K562 (cell line): ENCODE measurements at places on chromosomes 1 and 21. TPM values are rescaled to one million over a fixed set of nuclear protein-coding genes. Genes with fewer than 3 reads are reported as not detected.
A peak's percentile ranks its signal among the peaks of the same experiment; 100 is the strongest.

Gene CELA3B
- 3.1 and 3.8 TPM in 2 replicates for total RNA-seq

Gene HSPA6
- total RNA-seq = 3.0 and 3.9 TPM in 2 replicates

Gene FAM3B
- not detected in 2 replicates for total RNA-seq

Gene LRRC53
- not detected in 2 replicates for total RNA-seq

- no peaks in the 10 kb centered on the region for H3K27me3 ChIP-seq
- H3K27ac ChIP-seq = no peak overlapping the region
- H3K36me3 ChIP-seq = no peaks in the 10 kb centered on the region
- no peak for DNase-seq
- no peak overlapping the region for H3K4me3 ChIP-seq
- peaks cover 14% of the 10 kb centered on the region for H3K4me1 ChIP-seq
Measured at GRCh38 chr1:6003568-6004411, 11.6 kb upstream of the NPHP4 start.

- no peaks in the 10 kb centered on the region for H3K4me1 ChIP-seq
- H3K4me3 ChIP-seq = no peak overlapping the region
- H3K36me3 ChIP-seq = no peaks in the 10 kb centered on the region
- peak; percentile 20 for DNase-seq
- H3K27me3 ChIP-seq = peaks cover 17% of the 10 kb centered on the region
Measured at GRCh38 chr21:38505654-38506523, 7.6 kb upstream of the ERG start.

- no peaks in the 10 kb centered on the region for H3K27me3 ChIP-seq
- H3K4me1 ChIP-seq = peaks cover 16% of the 10 kb centered on the region; the same call in 2 of the 3 replicates
- no peaks in the 10 kb centered on the region for H3K36me3 ChIP-seq
- H3K4me3 ChIP-seq = no peak overlapping the region
- H3K27ac ChIP-seq = no peak overlapping the region
Measured at GRCh38 chr1:60978421-60979357, 103.7 kb upstream of the NFIA start.

Gene GJC2
- 0.62 and 0.69 TPM in 2 replicates for total RNA-seq

- peaks cover 9% of the 10 kb centered on the region for H3K4me1 ChIP-seq
- no peak overlapping the region for H3K4me3 ChIP-seq
- H3K27ac ChIP-seq = no peak overlapping the region
- peaks cover 71% of the 10 kb centered on the region for H3K36me3 ChIP-seq
- no peaks in the 10 kb centered on the region for H3K27me3 ChIP-seq
Measured at GRCh38 chr1:35764283-35764682, 5.5 kb downstream of the CLSPN start.

DNA sequence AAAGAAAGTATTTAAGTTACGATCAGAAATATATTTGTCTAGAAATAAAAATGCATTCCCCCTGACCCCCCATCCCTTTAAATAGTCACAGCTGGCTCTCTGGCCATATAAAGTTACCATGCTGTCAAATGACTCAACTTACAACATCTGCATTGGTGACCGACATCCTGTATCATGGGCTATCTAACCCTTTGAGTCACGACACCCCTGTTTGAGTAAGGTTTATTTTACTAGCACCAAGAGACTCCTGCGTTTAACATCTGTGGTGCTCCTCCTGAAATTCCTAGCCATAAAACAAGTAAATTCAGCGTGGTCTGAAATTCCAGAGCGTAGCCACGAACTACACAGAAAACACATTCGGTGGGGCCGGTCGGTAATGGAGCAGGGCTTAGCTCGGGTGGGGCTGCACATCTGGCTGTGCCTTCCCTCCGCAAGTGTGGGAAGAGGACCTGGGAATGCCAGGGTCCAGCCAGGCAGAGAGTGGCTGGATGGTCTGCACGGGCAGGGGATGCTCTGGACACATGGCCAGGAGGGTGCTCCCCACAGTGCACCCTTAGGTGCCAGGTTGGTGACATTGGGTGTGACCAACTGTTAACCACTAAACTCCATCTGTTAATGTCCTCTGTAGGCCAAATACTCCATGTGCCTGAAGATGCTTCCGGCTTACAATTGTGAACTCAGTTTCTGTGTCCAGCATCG is 53.0 kb upstream of the CLDN14 start:
- H3K36me3 ChIP-seq = no peaks in the 10 kb centered on the region
- DNase-seq = no peak
- no peak overlapping the region for H3K4me3 ChIP-seq
- H3K27ac ChIP-seq = no peak overlapping the region

DNA sequence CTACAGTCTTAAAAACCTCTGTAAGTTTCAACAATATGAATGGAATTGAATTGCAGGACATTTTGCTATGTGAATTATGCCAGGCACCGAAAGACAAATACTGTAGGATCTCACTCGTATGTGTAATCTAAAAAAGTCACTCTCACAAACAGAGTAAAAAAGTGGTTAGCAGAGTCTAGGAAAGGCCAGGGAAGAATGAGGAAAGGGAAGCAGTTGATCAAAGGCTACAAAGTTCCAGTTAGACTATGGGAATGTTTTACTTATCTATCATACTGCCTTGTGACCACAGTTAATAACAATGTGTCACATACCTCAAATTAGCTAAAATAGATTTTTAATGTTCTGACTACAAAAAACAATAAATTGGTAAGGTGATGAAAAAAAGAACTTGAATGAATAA is 565.4 kb upstream of the BRINP3 start:
- H3K36me3 ChIP-seq = no peaks in the 10 kb centered on the region
- no peak overlapping the region for H3K27ac ChIP-seq
- no peak overlapping the region for H3K4me3 ChIP-seq

Gene BARHL2
- total RNA-seq = 0.11 TPM in 2 replicates

GRCh38 chr1:208053661-208054060 is 142.7 kb upstream of the CD34 start:
- no peaks in the 10 kb centered on the region for H3K36me3 ChIP-seq
- peaks cover 21% of the 10 kb centered on the region for H3K27me3 ChIP-seq
- no peaks in the 10 kb centered on the region for H3K4me1 ChIP-seq
- no peak overlapping the region for H3K4me3 ChIP-seq
- no peak for DNase-seq
- no peak overlapping the region for H3K27ac ChIP-seq

DNA sequence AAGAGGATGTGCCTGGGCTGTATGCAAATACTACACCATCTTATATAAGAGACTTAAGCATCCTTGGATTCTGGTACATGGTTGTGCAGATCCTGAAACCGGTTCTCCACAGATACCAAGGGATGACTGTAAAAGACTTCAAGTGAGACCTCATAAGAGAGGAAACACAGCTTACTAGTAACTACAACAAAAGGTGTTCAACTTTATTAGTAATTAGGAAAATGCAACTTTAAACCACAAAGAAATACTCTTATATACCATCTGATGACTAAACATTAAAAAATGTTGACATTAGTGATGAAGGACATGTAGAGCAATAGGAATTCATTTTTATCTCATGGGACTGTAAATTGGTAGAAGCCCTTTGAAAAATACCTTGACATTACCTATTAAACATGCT is 102.7 kb downstream of the RASAL2 start:
- no peaks in the 10 kb centered on the region for H3K36me3 ChIP-seq
- DNase-seq = no peak
- no peaks in the 10 kb centered on the region for H3K27me3 ChIP-seq
- no peaks in the 10 kb centered on the region for H3K4me1 ChIP-seq

- DNase-seq = no peak
- no peak overlapping the region for H3K27ac ChIP-seq
- H3K4me1 ChIP-seq = no peaks in the 10 kb centered on the region; the same call in 2 of the 3 replicates
- no peaks in the 10 kb centered on the region for H3K27me3 ChIP-seq
- no peak overlapping the region for H3K4me3 ChIP-seq
Measured at GRCh38 chr1:118863688-118864087, 124.5 kb downstream of the TBX15 start.

Gene SH3BGRL3
- total RNA-seq = 96.2 and 110 TPM in 2 replicates

- no peak overlapping the region for H3K27ac ChIP-seq
- no peaks in the 10 kb centered on the region; the same call in 2 of the 3 replicates for H3K4me1 ChIP-seq
- H3K27me3 ChIP-seq = no peaks in the 10 kb centered on the region; the same call in 1 of the 3 replicates
- H3K4me3 ChIP-seq = no peak overlapping the region
- H3K36me3 ChIP-seq = no peaks in the 10 kb centered on the region
Measured at GRCh38 chr1:182446033-182446669, 3.8 kb upstream of the RGSL1 start.

GRCh38 chr1:104467590-104467989 is 717.9 kb downstream of the AMY1C start:
- no peak for DNase-seq
- H3K27ac ChIP-seq = no peak overlapping the region
- no peaks in the 10 kb centered on the region for H3K36me3 ChIP-seq
- H3K27me3 ChIP-seq = no peaks in the 10 kb centered on the region
- H3K4me3 ChIP-seq = no peak overlapping the region
- no peaks in the 10 kb centered on the region for H3K4me1 ChIP-seq

DNA sequence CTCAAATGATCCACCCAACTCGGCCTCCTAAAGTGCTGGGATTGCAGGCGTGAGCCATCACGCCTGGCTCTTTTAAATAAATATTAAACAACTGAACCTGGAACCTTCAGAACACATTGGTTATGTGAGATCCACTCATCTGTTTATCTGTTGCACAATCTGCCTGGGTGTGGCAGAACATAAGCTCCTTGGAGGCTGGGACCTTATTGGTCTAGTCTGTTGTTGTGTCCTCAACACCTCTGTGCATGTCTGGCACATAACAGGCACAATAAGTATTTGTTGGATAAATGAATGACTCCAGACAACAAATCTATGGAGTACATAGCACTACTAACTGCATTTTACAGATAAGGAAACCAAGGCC is 4.1 kb upstream of the NBL1 start:
- no peak for DNase-seq
- H3K4me1 ChIP-seq = peaks cover 21% of the 10 kb centered on the region
- no peaks in the 10 kb centered on the region for H3K36me3 ChIP-seq
- H3K27ac ChIP-seq = no peak overlapping the region
- H3K27me3 ChIP-seq = peaks cover 26% of the 10 kb centered on the region
- H3K4me3 ChIP-seq = no peak overlapping the region

DNA sequence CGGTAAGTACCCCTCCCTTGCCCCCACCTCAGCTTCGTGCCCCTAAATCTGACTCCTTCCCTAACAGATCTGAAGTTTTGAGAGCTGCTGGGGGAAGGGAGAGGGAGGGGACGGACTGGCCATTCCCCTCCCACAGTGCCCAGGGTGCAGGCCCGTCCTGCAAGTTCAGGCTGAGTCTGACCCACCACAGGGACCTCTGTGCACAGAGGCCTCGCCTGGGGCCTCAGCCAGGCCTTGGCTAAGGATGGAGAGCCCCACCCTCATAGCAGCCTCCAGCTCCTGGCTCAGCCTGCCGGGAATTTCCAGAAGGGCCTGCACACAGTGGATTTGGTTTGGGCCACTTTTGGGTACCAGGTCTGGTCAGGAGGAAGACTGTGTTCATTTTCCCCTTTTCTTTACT is 31.2 kb upstream of the TNFRSF1B start:
- H3K4me1 ChIP-seq = peaks cover 8% of the 10 kb centered on the region
- DNase-seq = no peak

Gene IL19
- not detected in 2 replicates for total RNA-seq

Gene SFT2D2
- total RNA-seq = 46.6 and 50.1 TPM in 2 replicates

GRCh38 chr1:54378157-54378873 is 27.9 kb downstream of the SSBP3 start:
- no peaks in the 10 kb centered on the region for H3K27me3 ChIP-seq
- peaks cover 52% of the 10 kb centered on the region; the same call in 2 of the 3 replicates for H3K36me3 ChIP-seq
- H3K4me1 ChIP-seq = peaks cover 47% of the 10 kb centered on the region
- peak overlapping the region; percentile 91 for H3K27ac ChIP-seq
- DNase-seq = no peak
- no peak overlapping the region for H3K4me3 ChIP-seq

- H3K36me3 ChIP-seq = no peaks in the 10 kb centered on the region
- H3K27ac ChIP-seq = no peak overlapping the region
- no peak for DNase-seq
- H3K4me1 ChIP-seq = no peaks in the 10 kb centered on the region
- no peaks in the 10 kb centered on the region for H3K27me3 ChIP-seq
Measured at GRCh38 chr21:27240839-27241238, 274.0 kb upstream of the ADAMTS5 start.

- no peak for DNase-seq
- H3K27ac ChIP-seq = no peak overlapping the region
- H3K4me3 ChIP-seq = no peak overlapping the region
- H3K36me3 ChIP-seq = no peaks in the 10 kb centered on the region
Measured at GRCh38 chr21:30227633-30228404, 11.9 kb upstream of the CLDN8 start.

DNA sequence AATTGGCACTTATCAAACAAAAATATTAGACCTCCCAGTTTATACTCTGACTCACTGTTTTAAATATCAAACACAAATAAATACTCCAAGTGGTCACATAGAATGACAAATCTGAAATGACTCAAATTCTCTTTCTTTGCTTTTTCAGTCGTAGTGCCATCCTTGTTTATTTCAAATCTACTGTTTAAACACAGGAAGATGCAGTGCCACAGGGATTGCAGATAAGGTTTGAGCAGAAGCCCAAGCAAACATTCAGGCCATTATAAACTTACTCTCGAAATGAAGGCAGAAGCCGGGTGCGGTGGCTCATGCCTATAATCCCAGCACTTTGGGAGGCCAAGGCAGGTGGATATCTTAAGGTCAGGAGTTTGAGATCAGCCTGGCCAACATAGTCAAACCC is 255.4 kb upstream of the PLXNA2 start:
- no peaks in the 10 kb centered on the region for H3K36me3 ChIP-seq
- no peaks in the 10 kb centered on the region for H3K4me1 ChIP-seq
- H3K27ac ChIP-seq = no peak overlapping the region
- H3K27me3 ChIP-seq = no peaks in the 10 kb centered on the region
- no peak for DNase-seq

DNA sequence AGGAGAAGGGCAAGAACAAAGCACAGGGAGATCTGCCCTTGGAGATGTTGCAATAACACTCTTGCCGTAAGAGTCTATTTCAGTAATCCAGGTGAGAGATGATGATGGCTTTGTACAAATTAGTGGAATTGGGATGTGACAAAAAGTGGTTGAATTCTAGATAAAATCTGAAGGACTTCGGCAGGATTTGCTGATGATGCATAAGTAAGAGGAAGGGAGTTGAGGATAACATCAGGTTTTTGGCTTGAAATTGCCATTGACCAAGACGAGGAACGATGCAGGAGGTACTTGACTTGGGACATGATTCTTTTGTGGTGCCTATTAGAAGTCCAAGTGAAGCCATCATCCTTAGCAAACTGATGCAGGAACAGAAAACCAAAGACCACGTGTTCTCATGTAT is 238.1 kb downstream of the GRIK1 start:
- no peaks in the 10 kb centered on the region for H3K36me3 ChIP-seq
- H3K27me3 ChIP-seq = no peaks in the 10 kb centered on the region
- DNase-seq = no peak
- no peak overlapping the region for H3K27ac ChIP-seq

DNA sequence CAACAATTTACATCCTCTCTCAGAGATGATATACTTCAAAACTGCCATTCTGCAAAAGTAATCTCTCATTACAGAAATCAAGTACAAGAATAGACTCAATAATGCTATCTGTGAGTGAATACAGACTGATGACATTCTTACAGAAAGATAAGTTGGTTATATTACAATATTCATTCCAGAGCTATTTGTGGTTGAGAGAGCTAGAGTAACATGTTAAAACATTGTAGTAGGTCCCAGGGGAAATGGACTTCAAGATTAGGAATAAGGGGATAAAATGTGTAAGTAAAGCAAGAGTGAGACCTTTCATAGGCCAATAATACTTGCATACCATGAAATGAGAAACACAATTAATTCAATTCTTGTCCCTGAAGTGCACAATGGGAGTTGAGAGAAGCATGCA is 1.5 kb downstream of the F13B start:
- H3K27ac ChIP-seq = no peak overlapping the region
- H3K36me3 ChIP-seq = no peaks in the 10 kb centered on the region
- no peak overlapping the region for H3K4me3 ChIP-seq
- DNase-seq = no peak
